ENCODE measurements at places on chromosomes 7 and 10. TPM values are rescaled to one million over a fixed set of nuclear protein-coding genes. Genes with fewer than 3 reads are reported as not detected.

The SLC18A3 gene
- under 0.01 TPM for total RNA-seq

The SPDYE3 gene
- not detected for total RNA-seq

The ZNF804B gene
- total RNA-seq: not detected

The CRYGN gene
- total RNA-seq: 0.56 TPM

The SDK1 gene
- 0.19 TPM for total RNA-seq

All from regular cardiac myocyte (primary cell).